ENCODE measurements at places on chromosomes 1 and 21. TPM values are rescaled to one million over a fixed set of nuclear protein-coding genes. Genes with fewer than 3 reads are reported as not detected.

The GPR37L1 gene
- 0.06 TPM for polyA plus RNA-seq

The RGS5 gene
- 9.5 TPM for polyA plus RNA-seq

The GRIK3 gene
- 2.8 TPM for polyA plus RNA-seq

The ELAPOR1 gene
- polyA plus RNA-seq, result 1.9 TPM

The DMRTA2 gene
- 0.07 TPM for polyA plus RNA-seq

The SEC16B gene
- 4.5 TPM for polyA plus RNA-seq

The DR1 gene
- polyA plus RNA-seq, result 62.4 TPM

The ALX3 gene
- not detected for polyA plus RNA-seq

The WNT2B gene
- polyA plus RNA-seq, result 4.0 TPM

The TMIGD3 gene
- polyA plus RNA-seq, result 1.0 TPM

The FCGR3A gene
- polyA plus RNA-seq, result 2.7 TPM

- DNase-seq, result no peak
Observed at GRCh38 chr1:237961754-237962153, 71.0 kb upstream of the ZP4 start.

DNA sequence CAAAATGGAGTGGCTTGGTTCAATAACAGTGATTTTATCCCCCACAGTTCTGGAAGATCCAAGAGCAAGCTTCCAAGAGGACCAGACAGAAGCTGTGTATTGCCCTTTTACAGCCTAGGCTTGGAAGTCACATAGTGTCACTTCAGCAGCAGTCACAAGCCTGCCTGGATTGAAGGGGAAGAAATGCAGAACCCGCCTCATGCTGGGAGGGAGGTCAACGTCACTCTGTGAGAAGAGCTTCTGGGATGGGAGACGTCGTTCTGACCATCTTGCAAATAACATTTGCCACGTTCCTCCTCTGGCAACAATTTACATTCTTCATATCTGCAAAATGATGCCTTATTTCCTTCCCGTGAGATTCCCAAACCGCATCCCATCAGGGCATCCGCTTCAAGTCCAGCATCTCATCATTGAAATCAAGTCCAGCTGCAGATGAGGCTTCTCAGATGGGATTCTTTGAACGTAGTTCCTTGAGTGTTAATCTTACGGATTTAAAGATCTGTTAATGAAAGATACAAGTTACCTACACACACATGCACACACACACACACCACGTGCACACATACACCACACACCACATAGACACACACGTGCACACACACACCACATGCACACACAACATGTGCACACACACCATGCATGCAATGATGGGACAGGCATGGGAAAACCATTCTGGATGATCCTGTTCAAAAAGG lies 23.9 kb upstream of the KIF1B start:
- no peak for DNase-seq

GRCh38 chr1:2352341-2352896 lies 38.9 kb downstream of the MORN1 start:
- DNase-seq, result no peak

DNA sequence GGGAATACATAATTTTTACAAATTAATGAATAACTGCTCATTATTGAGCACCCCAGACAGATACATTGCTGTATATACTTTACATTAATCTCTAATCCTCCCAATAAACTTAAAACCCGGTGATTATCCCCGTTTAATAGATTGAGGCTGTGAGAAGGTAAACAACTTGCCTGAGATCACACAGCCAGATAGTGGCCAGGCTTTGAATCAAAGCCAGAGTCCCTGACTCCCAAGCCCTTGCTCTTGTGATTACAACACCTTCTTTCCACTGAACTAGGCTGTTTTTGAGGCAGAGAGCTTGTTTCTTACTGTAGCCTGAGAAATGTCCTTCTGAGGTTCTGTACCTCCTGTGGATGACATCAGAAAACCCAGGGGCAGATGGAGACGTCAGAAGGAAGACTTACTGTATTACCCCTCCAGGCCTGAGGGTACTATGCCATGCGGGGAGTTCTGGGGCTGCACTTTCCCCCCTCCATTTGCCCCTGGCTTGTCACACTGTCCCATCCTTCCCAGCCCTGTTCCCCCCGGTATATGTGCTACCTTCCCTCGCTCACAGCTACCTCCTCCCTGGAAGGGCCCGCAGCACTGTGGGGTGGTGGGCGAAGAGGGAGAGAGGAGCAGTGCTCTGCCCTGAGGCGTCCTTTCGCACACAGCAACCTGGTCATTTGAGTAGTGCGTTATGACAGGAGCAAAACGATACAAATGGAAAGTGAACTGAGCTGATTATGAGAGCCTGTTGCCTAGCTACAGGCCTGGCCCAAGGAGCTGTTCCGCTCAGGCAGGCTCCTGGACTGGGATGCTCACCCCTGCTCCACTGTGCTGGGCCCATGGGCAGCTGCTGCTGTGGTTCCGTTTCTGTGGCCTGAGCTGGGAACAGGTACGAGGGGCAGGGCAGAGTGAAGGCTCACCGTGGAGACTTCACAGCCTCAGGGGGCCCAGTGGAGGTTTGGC lies 4.6 kb downstream of the KCNC4 start:
- DNase-seq, result no peak

GRCh38 chr1:168637350-168637991 lies 61.1 kb downstream of the XCL1 start:
- no peak for DNase-seq

- DNase-seq, result no peak
Observed at GRCh38 chr1:246768403-246769020, 44.3 kb downstream of the SCCPDH start.

GRCh38 chr21:28790335-28790734 lies 202.3 kb downstream of the LTN1 start:
- no peak for DNase-seq

DNA sequence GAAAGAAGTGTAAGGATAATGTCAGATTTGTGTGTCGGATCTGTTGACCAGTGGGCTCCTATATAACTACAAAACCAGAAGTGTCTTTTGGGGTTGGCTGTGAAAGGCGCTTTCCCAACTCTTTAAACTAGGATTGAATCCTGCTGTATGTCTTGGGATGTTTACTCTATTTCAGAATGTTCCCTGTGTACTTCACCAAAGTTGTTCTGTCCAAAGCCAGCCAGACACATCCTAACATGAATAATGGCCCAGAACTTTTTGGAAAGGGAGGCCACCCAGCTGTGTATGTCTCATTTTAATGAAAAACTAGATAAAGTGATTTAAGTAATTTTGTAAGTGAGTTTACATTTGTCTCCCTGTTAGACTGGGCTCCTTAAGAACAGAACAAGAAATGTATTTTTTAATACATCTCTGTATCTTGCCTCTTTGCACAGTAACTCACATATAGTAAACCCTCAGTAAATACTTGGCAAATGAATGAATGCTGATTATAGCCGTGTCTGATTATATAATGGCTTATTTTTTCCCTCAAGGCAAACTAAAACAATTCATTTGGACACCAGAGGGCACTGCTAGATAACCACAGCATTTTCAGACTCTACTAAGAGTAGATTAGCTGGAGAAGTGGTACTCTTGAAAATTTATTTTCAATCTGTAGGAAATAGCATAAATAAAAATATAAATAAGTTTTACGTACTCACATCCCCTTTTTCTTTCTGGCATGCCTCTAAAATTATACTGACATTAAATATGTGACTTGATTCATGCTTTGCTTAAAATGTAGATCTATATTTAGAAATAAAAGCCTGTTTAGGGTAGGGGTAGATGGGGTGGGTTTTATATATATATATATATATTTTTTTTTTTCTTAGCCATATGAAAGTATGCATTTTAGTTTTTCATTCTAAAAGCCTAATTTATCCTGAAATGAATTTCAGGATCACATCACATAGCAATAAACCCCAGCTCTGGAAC lies 23.8 kb downstream of the TSEN15 start:
- DNase-seq, result peak; percentile 62

DNA sequence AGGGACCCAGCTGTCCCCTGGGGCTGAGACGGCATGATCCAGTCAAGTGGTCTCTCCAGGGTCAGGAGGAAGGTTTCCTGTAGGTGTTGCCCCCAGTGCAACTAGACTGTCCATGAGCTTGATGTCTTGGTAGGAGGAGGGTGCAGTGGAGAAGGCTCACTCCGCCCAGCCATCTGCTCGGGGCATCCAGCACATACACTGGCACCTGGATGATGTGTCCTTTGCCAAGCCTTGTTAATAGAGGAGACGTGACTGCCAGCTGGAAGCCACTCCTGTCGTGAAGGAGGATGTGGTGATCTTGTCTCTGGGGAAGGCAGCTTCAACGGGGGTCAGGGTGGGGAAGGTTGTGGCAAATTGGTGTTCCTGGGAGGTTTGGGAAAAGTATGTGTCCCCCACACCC lies 6.2 kb downstream of the DISP3 start:
- no peak for DNase-seq

DNA sequence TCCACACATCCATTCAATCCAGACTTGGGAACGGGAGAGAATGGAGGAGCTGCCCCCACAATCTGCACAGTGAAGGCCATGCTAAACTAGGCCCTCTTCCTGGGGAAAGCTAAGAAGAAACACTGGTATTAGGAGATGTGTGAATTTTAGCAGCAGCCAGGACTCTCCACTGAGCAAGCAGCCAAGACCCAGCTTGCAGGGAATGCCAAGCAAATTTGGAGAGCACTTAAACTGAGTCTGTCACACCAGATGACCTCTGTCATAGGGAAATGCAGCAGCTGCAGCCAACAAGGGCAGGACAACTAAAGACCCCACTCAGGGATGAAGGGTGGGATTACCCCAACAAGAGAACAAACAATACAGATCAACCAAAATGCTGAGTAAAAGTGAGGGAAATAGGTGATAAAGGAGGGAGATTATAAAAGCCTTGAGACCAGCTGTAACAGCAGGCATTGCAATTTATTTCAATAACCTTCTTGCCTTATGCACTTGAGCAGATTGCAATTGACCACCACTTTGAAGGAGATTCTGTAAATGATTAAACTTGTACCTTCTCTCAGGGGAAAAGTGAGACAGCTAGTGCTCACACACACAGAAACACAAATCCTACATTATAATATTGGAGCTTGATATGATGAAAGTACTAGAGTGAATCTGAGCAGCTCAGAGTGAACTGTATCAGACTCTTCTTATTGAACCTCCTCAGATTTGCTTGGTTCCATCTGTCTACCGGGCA lies 2.5 kb upstream of the CLCA1 start:
- DNase-seq, result no peak

GRCh38 chr1:233055879-233056641 lies 105.6 kb downstream of the NTPCR start:
- no peak for DNase-seq

GRCh38 chr1:59343576-59343840 lies 46.6 kb downstream of the FGGY start:
- DNase-seq, result no peak
